Esophagus squamous epithelium (tissue), 5 donors: ENCODE measurements at places on chromosomes 6 and 20.
A peak's percentile ranks its signal among the peaks of the same experiment; 100 is the strongest.

DNA sequence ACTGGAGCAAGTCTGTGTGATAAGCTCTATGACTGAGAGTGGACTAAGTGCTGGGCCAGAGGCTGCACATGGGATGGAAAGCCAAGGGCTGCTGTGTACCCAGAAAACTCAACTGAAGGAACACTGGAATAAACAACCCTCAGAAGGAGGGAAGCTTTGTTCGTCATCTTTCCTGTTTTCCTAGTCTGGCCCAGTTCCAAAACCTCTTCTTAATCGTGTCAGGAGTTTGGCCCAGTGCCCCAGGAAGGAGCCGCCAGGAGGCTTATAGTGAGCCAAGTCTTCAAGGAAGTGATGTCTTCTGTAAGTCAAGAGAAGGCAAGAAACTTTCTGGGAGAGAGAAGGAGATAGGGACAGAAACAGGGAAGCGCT is 23.3 kb upstream of the TOP1 start:
- DNase-seq = peak; percentile 40

DNA sequence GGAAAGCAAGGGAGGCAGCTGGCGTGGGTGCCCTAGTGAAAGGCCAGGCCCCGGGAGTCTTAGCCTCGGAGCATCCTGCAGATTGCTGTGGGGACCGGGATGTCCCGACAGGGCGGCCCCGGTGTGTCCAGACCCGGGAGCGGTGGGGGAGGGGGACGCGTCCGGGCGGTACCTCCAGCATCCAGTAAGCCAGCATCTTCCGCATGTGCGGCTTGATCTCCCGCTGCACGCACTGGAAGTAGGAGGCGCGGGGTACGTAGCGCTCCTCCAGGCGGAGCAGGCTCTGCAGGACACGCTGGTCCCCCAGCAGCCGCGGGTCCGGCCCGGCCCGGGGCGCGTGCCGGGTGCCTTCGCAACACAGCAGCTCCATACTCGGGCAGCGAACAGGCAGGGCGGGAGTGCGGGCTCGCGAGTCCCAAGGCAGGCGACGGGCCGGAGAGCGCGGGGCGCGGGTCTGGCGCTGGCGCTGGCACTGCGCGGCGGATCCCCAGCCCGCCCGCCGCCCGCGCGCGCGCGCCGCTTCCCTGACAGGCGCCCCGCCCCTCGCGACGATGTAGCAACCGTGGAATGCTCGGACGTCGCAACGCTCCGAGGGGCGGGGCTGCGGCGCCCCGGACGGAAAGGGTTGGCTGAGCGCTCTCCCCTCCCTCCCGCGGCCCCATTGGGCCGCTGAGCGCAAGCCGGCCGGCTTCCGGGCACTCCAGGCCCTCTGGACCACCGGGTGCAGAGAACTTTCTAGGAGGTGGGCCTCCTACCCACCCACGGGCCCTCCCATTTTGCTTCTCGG is at the start of gene CCND3:
CCND3 (minus strand) TSS at position 529 of the 787 bp plus-strand sequence; CDS start at position 370, 159 bp downstream.
- peak; percentile 50 for DNase-seq

GRCh38 chr6:112511441-112511840 is 164.3 kb downstream of the RFPL4B start:
- no peak for DNase-seq

DNA sequence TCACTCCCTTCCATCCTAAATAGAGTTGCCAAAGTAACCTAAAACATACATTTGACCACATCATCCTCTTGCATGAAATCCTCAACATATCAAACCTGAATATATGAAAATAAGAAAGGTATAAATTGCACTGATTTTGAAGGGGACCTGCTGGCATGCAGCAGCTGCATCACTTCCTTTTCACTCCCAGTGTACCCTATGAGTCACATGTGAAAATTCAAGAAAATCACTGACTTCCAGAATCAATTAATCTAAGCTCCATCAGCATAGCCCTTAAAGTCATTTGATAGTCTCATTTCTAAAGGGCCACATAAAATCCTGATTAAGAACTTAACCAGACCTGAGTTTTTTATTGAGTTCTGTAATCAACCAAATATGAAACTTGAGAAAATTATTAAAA is 24.3 kb downstream of the SNX14 start:
- DNase-seq = no peak

DNA sequence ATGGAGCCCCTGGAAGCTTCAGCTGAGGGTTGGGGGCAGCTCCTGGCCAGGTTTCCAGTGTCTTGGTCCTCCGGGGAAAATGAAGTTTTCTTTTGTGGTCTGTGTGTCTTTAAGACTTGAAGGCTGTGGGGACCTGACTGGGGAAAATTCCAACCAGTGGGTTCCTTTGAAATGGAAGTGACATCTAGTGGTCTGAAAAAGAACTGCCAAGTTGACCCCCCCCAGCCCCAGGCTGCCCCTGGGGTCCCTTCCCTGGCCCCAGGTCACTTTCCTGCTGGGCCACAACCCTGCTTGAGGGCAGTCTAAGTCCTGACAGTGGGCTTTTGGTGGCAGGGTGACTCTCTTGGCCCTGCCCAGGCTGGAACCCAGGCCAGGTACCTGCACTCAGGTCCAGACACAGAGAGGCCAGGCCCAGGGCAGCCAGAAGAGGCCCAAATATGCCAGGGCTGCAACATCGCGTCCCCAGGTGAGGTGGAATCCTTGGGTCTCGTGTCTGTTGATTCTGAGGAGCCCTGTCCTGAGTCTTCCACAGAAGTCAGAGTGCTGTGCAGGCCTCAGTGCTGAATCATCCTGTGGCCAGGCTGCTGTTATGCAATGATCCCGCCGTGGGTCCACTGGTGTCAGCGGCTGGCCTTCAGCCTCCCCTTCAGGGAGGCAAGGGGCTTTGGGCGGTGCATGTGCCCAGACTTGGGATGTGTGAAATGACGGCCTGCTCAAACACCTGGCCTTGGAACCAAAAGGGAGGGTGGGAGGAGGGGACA is 68.4 kb downstream of the VEGFA start:
- DNase-seq = no peak

GRCh38 chr6:161414180-161414579 is 140.3 kb upstream of the AGPAT4 start:
- DNase-seq = no peak

- no peak for DNase-seq
Measured at GRCh38 chr20:57089699-57090144, 176.7 kb downstream of the BMP7 start.

DNA sequence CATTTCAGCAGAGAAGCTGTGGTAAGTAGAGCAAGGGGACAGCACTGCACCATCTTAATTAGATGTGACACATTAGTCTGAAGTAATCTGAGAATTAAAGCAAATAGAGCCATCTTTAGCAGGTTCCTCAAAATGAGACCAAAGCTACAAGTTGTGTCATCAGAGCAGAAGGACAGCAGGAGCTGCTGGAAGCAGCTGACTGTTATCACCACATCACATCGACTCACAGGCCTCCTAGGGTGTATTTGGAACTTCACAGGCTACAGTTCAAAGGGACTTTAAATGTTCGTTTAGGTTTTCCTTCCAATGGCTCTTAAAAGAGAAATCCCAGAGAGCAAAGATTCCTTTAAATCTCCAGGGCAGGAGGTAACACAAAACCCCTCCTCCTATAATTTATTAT is 69.5 kb downstream of the LCA5 start:
- DNase-seq = no peak

DNA sequence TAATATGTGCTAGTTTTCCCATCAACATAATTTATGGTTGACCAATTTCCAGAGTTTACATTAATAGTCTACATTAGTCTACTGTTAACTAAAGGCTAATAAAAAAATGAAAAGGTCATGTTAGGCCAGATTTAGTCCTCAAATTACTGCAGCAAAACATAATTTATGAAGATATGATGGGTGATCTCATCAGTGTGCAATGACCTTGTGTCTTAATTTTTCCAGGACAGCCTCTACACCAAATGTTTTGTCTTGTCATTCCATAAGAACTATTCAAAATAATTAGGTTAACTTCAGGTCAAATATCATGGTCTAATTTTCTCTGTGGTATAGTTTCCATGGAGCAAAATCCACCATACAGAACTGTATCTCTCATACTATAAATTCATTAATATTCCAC is 234.2 kb downstream of the COL12A1 start:
- no peak for DNase-seq

DNA sequence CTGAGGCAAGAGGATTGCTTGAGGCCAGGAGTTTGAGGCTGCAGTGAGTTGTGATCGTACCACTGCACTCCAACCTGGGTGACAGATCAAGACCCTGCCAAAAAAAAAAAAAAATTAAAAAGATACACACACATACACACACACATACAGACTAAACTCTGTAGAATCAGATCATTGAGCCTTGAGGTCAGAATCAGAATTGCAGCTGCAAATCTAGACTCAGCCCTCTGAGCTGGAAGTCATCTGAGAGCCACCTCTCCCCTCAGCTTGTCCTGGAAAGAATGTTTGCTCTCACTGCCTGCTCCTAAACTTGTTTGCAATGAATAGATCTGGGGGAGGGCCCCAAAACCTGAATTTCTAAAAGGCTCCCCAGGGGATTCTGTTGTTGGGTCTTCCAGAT is 41.4 kb upstream of the ANGPT4 start:
- DNase-seq = no peak

- no peak for DNase-seq
Measured at GRCh38 chr20:33606118-33606771, 55.9 kb upstream of the C20orf144 start.
